ENCODE measurements at places on chromosomes 2 and 18. TPM values are rescaled to one million over a fixed set of nuclear protein-coding genes. Genes with fewer than 3 reads are reported as not detected.

GRCh38 chr2:178579006-178579405, 98.7 kb downstream of the PLEKHA3 start:
- DNase-seq: no peak

GRCh38 chr2:6474161-6475140, 391.3 kb downstream of the CMPK2 start:
- no peak for DNase-seq

DNA sequence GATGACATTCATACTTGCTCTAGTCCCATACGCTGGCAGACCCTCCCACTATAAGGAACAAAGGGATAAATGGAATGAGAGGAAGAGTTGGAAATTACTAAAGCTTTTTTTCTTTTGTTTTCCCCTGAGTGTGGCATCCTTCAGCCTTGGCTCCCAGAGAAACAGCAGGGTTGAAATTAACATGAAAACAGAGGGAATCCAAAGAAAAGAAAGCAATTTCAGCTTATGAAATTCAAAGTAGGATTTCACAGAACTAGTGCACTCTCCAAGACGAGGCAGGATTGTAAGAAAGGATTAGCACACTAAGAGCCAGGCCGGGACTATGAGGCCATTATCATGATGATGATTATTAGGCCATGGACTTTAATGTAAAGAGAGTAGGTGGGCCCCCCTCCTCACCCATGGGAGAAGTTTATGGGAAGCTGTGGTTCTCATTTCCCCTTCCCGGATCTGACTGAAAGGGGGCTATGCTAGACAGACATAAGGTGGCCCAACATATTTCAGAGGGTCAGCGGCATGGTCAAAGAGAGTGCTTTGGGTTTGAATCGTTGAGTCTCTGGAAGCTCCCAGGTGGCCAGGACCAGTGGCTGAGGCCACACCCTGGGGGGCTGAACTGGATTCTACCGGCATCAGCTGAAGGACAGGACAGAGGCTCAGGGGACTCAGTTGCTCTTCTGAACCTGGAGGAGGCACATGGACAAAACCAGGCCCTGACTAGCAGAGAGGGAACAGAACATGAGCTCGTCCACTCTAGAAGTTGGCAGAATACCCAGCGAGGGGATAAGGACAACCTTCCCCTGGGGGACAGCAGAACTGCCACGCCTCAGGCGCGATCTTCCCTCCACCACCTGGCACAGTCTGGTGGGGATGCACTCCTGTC, 100.1 kb upstream of the ARL4C start:
- DNase-seq: no peak

GRCh38 chr2:17674817-17675216, 78.8 kb downstream of the SMC6 start:
- DNase-seq: no peak

ABCB11 gene
- 1.5 TPM for total RNA-seq

Data from sciatic nerve (tissue), 2 donors.